AG04449 (cell line): ENCODE measurements at places on chromosomes 6 and 20.

GRCh38 chr6:8930009-8930408, 494.7 kb upstream of the SLC35B3 start:
- no peak for DNase-seq

GRCh38 chr20:41480054-41480770, 113.6 kb upstream of the EMILIN3 start:
- no peak for DNase-seq

GRCh38 chr20:41960166-41960565, 342.0 kb upstream of the CHD6 start:
- DNase-seq, result no peak

DNA sequence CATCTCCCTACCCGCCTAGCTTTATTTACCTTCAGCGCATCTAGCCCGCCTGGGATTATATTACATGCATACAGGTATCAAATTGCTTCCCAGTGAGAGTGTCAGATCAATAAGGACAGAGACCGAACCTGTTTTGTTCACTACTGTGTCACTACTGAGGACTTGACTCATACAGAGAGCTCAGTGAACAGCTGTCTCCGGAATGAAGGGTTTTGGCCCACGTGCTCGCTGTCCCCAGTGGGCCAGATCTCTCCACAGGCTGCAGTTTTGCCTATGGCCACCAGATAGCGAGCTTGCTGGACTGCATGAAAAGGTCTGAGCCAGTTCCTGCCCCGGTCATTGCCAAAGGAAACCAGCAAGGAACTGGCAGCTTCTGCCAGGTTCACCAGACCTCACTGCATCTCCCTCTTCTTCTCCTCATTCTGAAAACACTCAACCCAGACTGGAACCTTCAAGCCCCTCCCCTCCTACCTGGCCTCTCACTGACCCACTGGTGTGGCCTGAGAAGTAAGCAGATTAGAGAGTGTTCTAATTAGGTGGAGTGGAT, 150.8 kb downstream of the ZMYND8 start:
- no peak for DNase-seq

- no peak for DNase-seq
Measured at GRCh38 chr6:150196942-150197745, 54.3 kb downstream of the PPP1R14C start.

DNA sequence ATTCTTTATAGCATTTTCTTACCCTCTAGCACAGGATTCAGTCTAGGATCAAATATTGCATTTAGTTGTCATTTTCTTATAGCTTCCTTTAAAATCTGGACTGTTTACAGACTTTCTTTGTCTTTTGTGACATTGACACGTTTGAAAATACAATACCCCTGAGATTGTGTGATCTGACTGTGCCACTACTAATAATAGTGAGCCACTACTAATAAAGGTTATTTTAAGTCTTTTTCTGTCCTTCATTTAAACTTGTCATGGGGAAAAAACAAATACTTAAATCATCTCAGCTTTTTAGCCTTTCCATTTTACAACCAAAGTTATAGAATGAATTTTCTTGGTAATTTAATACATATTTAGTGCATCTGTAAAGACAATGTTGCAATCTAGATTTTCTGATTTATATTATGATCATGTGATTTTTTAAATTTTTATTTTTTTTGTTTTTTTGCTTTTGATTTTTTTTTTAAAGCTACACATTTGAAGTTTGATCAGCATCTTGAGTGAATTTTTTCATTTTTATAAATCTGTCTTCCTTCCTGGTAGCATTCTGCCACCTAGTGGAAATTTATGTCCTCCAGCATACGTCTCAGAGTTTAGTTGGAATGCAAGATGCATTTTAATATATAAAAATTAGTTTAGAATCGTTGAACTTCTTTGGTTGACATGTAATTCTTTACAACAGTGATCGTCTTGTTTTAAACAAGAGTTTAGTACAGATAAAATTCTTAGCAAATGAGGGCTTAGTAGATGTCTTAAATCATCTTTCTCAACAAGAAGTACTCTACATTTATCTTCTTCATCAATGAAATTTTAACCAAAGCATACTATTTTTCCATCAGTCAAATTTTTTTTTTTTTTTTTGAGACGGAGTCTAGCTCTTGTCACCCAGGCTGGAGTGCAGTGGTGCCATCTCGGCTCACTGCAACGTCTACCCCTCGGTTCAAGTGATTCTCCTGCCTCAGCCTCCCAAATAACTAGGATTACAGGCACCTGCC, 119.4 kb downstream of the NCOA3 start:
- DNase-seq, result no peak

- no peak for DNase-seq
Measured at GRCh38 chr20:39865446-39865845, 823.6 kb downstream of the MAFB start.

- no peak for DNase-seq
Measured at GRCh38 chr6:151381722-151382121, 9.6 kb downstream of the ZBTB2 start.

GRCh38 chr20:56903421-56903820, 274.3 kb downstream of the TFAP2C start:
- DNase-seq, result no peak

DNA sequence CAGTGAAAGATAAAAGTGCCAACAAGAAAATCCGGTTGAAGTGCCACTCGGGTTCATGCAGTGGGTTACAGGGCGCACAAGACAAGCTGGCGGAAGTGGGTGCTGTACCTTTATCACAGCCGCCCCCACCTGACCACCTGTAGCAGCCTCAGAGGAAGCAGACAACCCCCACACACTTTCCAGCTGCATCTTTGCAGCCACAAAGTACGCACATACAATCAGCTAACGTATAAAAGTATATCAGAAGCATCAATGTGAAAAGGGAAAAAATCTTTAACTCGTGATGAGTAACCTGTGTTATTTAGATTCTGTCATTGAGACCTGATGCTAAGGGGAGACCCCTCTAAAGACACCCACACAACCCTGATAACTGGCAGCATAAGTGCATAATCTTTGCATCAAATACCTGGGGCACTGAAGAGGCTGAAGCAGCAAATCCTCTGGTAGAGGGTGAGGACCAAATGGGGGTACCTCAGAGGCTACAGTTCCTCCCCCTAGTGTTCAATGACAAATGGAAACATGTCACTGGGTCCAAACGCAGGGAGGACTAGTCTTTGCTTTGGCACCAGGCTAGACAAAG, 22.1 kb downstream of the BACH2 start:
- no peak for DNase-seq

DNA sequence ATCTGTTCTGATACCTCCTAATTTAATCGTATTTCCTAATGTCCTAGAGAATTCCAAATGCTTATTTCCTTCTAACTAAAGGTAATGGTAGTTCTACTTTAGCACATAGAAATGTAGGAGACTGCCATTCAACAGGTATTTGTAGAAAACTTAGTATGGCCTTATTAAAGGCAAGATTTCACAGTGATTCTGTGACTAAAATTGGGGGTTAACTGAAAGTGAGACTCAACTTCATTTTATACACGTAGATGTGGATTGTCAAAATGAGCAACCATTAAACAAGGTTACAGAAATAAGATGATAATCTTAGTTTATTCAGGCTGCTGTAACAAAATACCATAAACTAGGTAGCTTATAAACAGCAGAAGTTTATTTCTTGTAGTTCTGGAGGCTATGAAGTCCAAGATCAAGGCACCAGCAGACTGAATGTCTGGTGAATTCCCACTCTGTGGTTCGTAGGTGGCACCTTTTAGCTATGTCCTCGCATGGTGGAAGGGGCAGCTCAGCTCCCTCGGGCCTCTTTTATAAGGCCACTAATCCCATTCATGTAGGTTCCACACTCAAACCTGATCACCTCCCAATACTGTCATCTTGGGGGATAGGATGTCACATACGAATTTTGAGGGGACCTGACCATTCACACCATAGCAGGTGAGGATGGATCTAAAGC, 38.7 kb downstream of the TAB2 start:
- DNase-seq, result no peak

GRCh38 chr6:15206887-15207286, 39.0 kb upstream of the JARID2 start:
- DNase-seq, result no peak

- DNase-seq, result no peak
Measured at GRCh38 chr20:9285617-9286016, 216.7 kb downstream of the PLCB4 start.

DNA sequence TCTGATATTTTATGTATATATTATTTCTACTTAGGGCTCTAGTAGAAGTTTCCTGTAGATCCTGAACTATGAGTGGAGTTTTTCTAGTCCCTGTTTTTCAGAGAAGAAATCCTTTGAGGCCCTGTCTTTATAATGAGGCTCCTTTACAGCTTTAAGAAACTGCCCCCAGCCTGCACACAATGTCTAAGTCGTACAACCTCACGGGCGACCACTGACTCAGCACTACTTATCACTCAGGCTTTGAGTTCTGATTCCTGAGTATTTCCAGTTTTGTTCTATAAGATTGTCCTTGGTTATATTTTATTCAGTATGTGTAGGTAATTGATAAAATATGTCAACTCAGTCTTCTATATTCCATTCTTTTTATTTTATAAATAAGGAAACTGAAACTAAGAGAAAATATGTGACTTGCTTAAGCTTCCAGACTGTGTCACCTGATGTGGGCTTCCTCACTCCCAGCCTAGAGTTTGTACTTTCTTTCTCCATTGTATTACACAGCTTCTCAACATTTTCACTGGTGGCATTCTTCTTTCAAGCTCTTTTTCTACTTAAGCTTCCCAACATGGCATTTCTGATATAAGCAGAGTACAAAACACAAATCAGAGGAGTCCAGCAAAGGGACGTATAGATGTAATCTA, 167.0 kb downstream of the TBX18 start:
- no peak for DNase-seq

DNA sequence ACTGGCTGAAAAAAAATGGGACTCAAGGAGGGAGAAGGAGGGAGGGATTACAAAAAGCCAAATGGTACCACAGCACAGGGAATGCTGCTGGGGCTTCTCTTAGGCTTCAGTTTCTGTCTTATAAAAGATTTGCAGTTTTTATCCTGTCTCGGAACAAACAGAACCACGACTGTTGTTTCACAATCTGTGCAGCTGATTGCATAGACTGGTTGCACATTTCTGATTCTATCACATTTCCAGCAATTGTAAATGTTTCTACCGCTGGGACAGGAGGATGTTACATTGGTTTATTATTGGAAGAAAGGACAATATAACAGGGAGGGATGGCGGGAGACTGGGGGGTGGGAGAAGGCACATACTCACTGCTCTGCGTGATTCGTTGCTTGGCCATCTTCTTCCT, 73.5 kb upstream of the ARID1B start:
- DNase-seq, result no peak
